Foreskin keratinocyte (primary cell): ENCODE measurements at places on chromosomes 2 and 18. TPM values are rescaled to one million over a fixed set of nuclear protein-coding genes. Genes with fewer than 3 reads are reported as not detected.

The GRP gene
- not detected in 2 replicates for polyA plus RNA-seq

The MSH2 gene
- 12.9 and 18.8 TPM in 2 replicates for polyA plus RNA-seq

The CROCC2 gene
- polyA plus RNA-seq: not detected in 2 replicates

The SERPINB3 gene
- 0.49 and 0.58 TPM in 2 replicates for polyA plus RNA-seq

The ITPRIPL1 gene
- 3.2 and 3.5 TPM in 2 replicates for polyA plus RNA-seq

The GAREM1 gene
- polyA plus RNA-seq: 0.69 and 0.75 TPM in 2 replicates

The IRS1 gene
- 5.7 and 10.1 TPM in 2 replicates for polyA plus RNA-seq

The ALK gene
- polyA plus RNA-seq: not detected in 2 replicates

The YIPF4 gene
- polyA plus RNA-seq: 19.1 and 21.2 TPM in 2 replicates

The TMEM17 gene
- polyA plus RNA-seq: 1.9 and 2.1 TPM in 2 replicates

- no peak for DNase-seq
Measured at GRCh38 chr2:162011706-162012564, 62.1 kb downstream of the DPP4 start.

DNA sequence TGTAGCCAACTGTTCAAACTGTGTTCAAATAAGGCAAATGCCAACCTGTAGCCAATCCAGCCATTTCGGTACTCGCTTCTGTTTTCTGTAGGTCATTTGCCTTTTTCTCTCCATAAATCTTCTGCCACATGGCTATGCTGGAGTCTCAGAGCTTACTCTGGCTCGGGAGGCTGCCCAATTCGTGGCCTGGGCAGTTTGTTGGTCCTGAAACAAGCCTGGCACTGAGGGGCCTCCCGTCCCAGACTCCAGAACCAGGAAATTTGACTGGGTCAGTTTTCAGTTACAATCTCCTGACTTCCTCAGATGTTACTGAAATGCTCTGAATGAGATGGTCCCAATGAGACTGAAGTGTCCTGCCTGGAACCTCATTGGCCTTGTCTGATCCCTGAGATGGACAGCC lies 120.8 kb upstream of the NPAS2 start:
- no peak for DNase-seq

DNA sequence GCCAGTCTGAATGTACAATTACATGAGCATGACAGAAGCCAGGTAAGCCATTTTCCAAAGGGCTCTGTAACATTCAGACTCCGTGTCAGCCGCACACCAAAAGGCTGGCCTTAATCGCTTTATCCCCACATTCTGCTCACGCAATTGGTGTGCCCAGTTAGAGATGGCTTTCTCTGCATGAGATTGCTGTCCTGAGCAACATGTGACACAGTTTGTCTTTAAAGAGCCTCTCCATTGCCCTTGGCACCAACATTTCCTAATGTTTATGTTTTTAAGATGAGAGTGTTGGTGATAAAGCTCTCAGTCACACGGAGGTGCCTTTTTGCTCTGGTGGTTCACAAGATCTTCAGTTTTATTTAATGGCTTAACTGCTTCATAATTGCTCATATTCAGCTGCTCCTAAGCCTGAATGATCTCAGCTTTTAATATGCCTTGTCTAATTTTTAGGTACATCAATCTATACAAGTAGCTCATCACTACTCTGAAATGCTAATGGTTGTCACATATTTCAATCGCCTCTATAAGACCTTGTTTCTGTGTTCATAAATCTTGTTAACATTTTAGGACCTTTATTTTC lies 164.8 kb upstream of the ACVR2A start:
- no peak for DNase-seq

DNA sequence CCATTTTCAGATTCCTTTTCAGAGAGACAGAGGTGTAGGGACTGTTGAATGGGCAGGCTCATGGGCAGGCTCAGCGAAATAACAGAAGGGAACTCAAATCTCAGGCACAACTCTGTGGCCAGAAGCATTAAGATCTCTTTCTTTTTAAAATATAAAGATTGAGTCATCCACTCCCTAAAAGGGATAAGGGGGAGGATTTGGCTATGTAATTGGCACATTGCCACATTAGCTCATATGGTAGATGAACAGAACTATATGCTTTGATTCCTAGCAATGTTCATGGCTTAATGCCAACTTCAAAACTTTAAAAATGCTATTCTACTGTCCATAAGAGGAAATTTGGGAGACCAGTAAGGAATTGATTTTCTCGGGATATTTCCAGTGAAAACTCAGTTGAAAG lies 53.8 kb upstream of the SLC5A7 start:
- peak; percentile 61 for DNase-seq

DNA sequence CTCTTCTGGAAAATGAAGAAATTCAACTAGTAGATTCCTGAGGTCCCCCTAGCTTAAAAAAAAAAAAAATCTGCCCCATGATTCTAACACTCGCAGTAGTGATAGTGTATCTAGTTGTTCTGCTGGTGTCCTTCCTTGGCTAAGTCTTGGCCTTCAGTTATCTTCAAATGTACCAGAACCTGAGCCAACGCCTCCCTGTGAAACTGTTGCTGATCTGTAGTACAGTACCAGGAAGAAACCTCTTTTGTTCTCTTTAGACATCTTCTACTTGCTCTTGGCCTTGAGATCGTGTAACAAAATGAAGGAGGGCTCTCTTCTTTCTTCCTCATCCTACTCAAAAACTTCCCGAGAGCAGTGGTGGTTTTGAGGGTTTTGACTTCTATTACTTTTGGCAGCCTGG lies 31.0 kb downstream of the PLEK start:
- DNase-seq: no peak

DNA sequence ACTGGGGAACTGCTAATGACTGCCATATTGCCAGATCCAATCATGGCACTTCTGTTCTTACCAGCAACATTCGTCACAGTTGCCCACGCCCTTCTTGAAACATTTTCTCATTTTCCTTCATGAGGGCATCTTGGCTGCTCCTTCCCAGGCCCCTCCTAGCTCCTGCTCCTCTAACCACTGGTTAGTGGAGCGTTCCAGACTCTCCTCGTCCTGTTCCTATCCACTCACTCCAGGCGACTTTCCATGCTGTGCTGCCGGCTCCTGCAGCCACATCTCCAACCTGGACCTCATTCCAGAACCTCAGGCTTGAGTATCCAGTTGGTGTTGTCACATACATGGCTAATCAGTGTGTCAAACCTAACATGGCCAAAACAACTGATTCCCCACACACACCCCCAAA lies 1.3 kb upstream of the ADI1 start:
- no peak for DNase-seq

- DNase-seq: peak; percentile 85
Measured at GRCh38 chr2:190718652-190719526, 70.0 kb downstream of the NAB1 start.

- DNase-seq: no peak
Measured at GRCh38 chr2:5094192-5094591, 598.0 kb upstream of the SOX11 start.

DNA sequence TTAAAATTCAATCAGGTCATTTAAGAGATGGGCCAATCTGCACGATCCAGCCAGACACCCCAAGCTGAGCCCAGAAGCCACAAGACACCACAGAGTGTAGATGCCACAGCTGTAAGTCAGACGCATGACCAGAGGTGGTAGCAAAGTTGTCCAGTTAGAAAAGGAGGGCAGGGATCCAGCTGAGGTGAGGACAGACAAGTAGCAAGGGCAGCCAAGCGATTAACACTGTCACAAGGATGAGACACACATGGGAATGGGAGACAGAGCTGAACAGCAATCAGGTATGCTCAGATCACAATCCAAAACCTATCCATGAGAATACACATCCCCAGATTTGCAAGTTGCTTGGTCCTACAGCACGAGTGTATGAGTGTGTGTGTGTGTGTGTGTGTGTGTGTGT lies 143.4 kb upstream of the STK17B start:
- no peak for DNase-seq

DNA sequence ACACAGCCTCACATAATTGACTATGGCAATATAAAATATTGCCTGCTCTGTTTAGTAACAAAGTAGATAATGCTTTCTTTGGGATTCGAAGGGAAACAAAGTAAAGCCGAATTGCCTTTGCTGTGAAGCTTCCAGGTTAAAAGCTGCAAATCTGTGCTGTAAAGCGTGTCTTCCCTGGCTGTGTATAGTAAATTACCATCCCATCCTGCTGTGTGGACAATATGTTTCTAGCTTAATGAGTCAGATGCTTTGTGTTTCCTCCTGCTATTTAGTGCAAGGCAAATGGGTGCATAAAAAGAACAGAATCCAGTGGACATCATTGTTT lies 265.1 kb downstream of the SOCS6 start:
- DNase-seq: no peak

DNA sequence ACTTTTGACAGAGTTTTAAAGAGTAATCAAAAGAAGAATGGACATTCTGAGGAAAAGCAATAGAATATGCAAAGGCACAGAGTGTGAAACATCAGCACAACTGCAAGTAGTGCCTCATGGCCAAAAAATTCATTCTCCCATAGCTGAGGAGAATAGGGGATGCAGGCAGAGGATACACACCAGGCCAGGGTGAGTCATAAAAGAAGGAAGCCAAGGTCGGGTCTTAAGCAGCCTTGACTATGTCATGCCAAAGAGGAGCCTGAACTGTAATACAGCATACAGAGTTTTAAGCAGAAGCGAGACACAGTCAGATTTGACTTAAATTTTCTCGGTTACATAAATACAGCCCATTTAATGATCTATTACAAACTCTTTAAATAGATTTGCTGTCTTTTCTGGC lies 165.0 kb downstream of the LNPK start:
- peak; percentile 68 for DNase-seq

DNA sequence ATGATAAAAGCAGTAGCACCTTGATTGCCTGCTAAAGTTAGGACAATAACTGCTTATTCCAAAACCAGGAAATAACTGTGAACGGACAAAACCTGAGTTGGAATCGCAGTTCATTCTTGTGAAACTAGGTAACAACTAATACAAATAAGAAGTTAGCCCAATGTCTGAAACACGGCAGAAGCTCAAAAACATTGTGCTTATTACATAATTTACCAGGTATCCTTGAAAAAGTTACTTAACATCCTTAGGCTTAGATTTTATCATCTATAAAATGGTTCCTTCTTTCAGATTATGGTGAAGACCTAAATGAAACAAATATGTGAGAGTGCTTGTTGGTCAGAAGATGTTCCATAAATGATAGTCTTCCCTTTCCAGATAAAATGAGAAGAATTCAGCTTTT lies 32.4 kb downstream of the RTN4 start:
- no peak for DNase-seq

DNA sequence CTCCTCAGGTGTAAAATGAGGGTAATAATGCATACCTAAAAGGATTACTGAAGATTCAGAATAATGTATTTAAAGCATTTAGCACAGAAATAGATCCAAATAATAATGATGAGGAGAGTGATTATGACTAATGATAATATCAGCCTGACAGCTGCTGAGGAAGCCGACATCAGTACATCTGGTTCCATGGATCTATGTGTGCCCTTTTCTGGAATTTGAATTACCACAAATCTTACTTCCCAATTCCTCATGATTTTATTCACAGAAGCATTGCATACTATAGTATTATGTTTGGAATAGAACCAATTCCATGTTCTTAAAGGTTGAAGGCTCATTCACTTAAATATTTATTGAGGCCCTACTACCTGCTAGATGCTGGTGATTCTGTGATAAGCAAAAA lies 248.9 kb upstream of the THUMPD2 start:
- peak; percentile 58 for DNase-seq

DNA sequence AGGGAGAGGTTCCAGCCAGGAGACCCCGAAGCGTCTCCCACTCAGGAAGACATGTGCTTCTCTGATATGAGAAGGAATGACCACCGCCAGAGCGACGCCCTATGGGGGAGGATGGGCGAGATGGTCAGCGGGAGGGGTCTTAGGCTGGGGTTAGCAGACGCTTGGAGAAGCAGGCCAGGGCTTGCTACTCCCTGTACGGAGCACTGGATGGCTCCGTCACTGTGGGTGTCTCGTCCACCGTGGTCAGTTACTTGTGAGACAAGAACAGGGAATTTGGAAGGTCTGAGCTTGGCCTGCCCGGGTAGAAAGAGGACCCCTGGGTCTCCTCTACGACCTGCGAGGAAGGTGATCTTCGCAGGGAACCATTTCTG lies 39.8 kb downstream of the TMEM18 start:
- no peak for DNase-seq

DNA sequence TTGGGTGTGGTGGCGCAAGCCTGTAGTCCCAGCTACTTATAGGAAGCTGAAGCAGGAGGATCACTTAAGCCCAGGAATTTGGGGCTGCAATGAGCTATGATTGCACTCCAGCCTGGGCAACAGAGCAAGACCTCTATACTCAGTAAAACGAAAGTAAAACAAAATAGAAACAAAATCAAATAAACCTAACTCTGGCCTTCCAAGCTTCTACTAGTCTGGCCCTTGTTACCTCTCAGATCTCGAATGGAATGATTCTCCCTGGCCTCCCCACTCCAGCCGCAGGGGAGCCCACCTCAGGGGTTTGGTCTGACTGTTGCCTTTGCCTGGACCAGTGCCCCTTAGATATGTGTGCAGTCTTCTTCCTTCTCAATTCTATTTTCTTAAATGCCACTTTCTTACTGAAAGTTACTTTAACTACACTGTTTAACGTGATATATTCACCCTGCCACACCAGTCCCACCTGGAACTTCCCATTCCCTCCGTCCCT lies 160.0 kb upstream of the GCFC2 start:
- no peak for DNase-seq

- DNase-seq: peak; percentile 2
Measured at GRCh38 chr2:77147153-77147552, 375.0 kb downstream of the LRRTM4 start.

DNA sequence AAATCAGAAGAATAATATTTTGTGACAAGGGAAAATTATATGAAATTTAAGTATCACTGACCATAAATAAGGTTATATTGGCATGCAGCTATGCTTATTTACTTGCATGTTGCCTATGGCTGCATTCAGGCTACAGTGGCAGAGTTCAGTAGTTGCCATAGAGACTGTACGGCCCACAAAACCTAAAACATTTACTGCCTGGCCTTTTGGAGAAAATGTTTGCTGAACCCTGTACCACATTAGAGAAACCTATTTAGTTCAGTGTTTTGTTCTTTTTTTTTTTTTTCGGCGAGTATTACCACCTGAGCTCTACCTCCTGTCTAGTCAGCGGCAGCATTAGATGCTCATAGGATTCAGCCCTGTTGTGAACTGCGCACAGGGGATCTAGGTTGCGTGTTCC lies 163.7 kb downstream of the MCFD2 start:
- no peak for DNase-seq

DNA sequence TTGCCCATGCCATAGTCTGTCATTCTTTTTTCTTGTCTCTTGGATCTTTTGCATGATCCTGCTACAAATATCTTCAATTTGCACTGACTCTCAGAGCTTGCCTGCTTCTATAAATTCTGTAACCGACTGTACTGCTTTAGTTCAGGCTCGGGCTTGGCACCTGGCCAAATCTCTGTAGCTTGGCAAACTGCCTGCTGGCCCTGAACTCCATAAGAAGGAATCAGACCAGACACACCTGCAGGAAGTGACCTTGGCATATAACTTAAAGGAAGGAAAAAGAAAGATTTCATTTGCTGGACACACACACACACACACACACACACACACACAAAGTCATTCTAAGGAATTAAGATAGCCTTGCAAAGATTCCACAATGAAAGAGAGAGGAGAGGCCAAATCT lies 291.2 kb upstream of the DDX18 start:
- peak; percentile 17 for DNase-seq

DNA sequence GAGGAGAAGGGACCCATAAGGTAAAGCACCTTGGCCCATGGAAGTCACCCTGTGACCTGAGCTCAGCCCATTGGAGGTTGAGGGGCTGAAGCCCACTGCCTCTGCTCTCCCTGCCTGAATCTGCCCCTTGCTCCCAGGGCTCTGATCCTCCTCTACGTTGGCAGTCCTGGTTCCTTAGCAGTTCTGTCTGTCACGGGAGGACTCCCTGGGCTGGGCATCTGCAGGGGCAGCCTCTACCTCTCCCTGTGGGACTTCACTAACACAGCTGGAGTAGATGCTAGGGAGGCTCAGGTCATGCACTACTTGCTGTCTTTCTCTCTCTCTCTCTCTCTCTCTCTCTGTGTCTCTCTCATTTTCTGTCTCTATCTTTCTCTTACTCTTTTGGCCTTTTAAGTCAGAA lies 8.7 kb downstream of the GYPC start:
- no peak for DNase-seq
